ENCODE measurements at places on chromosomes 6 and 20.

GRCh38 chr6:12335717-12336116 lies 45.6 kb downstream of the EDN1 start:
- no peak for DNase-seq

DNA sequence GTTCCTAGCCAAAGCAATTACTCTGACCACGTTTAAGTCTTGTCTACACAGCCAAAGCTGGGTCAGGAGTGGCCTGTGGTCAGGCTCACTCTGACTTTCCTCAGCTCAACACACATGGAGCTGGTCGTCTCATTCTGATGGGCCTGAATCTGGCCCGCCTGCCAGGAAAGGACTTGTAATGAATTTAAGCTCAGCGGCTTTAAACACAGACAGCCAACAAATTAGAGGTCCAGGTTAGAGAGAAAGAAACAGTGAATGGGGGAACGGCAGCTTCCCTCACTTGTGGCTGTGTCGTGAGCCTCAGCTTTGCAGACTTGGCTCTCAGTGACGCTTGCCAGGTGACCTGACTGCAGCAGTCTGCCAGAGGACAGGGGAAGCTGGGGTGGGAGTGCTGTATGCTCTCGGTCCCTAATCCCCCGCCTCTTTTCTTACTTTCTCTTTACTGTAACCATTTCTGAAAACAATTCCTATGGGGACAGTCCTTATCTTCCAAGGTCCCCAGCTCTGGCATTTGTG lies 121.9 kb upstream of the AGPAT4 start:
- DNase-seq, result no peak

GRCh38 chr6:95785785-95786184 lies 208.4 kb downstream of the MANEA start:
- DNase-seq, result no peak

- no peak for DNase-seq
Measured at GRCh38 chr20:37911838-37912281, 8.9 kb downstream of the VSTM2L start.

DNA sequence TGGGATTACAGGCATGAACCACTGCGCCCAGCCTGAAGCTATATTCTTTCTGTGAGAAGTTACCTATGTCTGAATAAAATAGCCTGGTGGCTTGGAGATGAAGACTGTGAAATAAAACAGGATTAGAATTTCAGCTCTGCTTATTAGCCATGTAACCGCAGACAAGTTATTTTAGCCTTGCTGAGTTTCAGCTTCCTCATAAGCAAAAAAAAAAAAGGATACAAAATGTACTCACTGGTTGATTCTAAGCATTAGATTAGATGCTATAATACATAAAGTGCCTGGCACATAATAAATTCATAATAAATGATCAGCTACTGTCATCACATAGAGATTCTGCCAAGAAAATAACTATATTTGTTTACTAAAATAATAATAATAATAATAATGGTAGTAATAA lies 98.8 kb downstream of the EPB41L2 start:
- no peak for DNase-seq

DNA sequence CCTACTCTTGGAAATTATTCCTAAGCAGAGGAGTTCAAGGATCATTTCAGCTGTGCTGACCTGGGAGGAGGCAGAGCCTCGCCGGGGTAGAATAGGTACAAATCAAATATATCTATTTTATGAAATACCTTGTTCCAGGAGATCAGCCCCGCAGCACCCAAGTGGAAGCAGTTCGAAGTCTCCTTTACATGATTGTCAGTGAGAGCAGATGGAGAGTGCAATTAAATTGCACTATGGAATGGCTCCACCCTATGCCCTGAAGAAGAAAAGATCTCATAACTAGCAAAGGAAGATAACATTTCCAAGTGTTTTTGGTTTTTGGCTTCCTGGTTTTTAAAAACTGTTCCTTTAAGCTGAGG lies 31.4 kb downstream of the DUSP22 start:
- no peak for DNase-seq

DNA sequence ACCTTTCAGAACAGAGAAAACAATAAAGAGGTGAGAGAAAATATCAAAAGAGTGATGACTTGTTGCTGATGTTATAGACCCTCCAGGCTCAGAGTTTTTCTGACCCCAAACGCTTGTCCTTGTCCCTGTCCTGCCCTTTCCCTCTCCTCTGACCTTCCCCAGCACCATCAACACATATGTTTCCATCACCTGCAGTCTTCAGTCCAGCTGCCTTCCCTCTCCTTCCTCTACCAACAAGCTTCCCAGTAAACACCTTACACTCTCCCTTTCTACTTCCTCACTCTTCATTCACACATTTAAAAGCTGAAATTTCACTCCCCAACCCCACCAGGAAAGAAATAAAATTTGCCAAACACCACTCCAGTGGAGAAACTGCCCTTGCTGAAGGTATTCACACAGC lies 25.4 kb upstream of the AFDN start:
- no peak for DNase-seq

GRCh38 chr6:42550277-42550676 lies 13.6 kb upstream of the UBR2 start:
- DNase-seq, result no peak

- no peak for DNase-seq
Measured at GRCh38 chr6:166169549-166170421, 2.1 kb upstream of the TBXT start.

All from cerebellar nuclear complex (tissue), 1 donor.